ENCODE measurements at places on chromosomes 6 and 20.

GRCh38 chr6:129605967-129606366 lies 104.0 kb downstream of the ARHGAP18 start:
- DNase-seq = no peak

DNA sequence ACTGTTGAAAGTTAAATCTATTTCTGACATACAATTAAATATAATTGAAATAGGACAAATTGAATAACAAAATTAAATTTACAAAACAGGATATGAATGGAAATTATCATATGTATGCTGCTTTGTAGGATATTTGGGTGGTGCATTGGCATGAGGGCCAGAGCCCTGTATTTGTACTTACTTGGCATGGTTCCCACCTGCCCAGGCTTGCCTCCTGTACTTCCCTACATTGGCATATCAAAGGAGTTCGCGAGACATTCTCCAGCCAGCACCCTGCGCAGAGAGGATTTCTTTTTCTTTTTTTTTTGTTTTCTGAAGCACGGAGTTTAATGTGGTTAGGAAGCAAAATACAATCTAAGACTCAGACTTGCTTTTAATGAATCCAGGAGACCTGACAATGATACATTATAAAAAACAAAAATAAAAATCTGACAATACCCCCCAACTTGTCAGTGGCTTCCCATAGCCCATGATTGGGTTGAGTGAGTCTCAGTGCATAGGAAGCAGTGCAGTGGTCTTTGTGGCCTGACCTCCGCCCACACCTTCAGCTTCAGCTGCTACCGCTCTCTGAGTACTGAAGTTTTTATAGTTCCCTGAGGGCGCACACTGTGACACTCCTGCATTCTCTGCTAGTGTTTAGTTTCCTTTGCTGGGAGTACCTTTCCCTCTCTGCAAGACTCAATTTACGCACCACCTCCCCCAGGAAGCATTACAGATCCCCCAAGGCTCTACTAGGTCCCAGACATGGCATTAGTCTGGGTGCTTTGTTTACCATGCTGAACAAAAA lies 440.8 kb downstream of the UTRN start:
- DNase-seq = no peak

- no peak for DNase-seq
These were observed 3.0 kb downstream of the DEFB115 start for GRCh38 chr20:31260326-31260932.

DNA sequence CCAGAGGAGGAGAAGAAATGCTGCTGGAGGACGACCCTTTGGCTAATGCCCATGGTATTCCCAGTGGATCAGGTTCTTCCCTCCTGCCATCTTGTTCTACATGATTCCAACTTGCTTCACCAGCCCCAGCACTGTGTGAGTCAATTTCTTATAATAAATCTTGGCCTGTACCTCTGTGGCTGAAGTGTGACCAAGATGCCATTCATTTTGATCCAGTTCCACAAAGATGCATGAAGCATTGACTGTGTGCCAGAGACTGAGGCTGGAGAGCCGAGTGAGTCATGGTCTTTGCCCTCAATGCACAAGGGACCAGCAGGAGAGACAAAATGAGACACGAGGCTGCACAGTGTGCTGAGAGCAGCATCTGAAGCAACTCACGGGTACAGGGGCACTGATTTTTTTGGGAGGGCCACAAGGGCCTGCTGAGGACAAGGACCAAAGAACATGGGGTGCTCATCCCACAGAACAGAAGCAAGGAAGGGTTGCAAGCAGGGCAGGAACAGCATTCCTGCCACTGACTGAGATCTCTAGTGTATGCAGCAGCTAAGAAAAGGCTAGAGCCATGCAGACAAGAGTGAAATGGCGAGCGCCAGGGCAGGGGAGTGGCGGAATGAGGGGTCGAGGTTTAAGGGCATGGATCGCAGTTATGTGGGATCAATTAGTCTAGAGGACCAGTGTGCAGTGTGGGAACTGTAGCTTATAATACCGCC lies 207.0 kb downstream of the THBS2 start:
- no peak for DNase-seq

DNA sequence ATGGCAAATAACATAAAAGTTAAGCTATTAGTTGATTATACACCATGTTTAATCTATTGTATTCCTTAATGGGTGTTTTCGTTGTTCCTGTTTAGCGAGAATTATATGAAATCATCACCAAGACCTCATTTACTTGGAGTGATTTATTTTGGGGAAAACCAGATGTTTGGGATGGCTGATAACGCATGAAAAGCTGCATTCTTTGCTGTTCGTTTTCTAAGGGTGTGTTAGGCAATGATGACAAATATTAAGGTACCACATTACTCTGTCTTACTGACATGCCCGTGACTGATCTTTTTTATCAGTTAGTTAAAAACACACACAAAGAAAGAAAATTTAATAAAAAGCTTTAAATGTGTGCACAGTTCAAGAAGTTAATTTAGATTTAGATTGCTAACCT lies 176.4 kb downstream of the ZFP64 start:
- DNase-seq = no peak

DNA sequence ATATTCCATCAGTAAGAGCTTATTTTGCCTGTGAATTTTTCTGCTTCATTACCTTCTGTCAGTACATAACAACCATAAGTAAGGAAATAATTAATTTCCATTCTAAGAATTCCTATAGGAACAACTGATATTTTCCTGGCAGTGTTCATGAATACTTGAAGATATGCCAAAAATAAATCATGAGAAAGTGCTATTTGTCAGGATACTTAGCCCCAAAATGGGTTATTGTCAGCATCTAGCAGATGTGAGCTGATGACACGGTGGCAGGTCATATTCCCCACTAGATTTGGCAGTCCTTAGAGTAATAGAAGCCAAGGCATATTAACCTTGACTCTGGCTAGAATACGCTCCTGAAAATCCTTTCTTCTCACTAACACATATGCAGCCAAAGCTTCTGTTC lies 43.2 kb upstream of the CRISP1 start:
- no peak for DNase-seq

GRCh38 chr20:44454306-44454963 lies 21.2 kb upstream of the TTPAL start:
- DNase-seq = no peak

DNA sequence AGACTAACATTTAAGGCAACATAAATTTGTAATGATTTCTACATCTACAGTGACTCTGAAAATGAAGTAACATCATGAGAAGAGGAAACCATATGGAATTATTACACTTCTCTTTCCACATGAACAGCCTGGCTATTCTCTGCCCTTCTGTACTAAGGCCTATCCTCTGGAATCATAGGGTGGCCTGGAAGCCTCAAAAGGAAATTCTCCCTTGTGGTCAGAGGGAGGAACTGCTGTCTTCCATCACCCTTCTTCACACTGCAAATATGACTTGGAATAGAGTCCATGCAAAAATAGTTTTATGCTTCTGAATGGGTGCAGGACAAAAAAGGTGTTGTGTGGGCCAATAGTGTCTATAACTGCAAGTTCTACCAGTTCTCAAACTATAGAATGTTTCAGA lies 44.6 kb upstream of the SH3BGRL2 start:
- no peak for DNase-seq

GRCh38 chr20:57247292-57247965 lies 19.0 kb downstream of the BMP7 start:
- DNase-seq = no peak

- no peak for DNase-seq
These were observed 70.6 kb downstream of the NUDT3 start for GRCh38 chr6:34321821-34322220.

- DNase-seq = no peak
These were observed 198.6 kb downstream of the BACH2 start for GRCh38 chr6:90098001-90098531.

DNA sequence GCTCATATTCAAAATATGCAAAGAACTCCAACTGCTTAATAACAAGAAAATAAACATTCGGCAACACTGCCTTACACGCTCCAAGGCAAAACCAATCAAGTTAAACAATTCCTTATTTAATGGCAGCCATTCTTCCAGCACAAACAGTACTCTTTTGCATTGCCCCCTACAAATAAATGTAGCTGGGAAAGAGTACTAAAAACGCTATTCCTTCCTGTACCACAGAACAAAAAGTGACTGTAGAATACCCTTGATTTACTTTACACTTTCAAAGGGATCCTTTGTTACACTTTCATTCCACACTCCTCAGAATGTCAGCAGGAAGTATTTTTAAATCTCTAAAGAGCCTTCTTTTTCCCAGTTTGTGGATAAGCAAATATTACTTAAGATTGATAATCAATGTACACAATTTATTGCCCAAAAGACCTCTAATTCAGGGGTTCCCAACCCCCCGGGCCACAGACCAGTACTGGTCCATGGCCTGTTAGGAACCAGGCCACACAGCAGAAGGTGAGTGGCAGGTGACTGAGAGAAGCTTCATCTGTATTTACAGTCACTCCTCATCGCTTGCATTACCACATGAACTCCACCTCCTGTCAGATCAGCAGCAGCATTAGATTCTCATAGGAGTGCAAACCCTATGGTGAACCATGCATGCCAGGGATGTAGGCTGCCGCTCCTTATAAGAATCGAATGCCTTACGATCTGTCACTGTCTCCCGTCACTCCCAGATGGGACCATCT lies 51.6 kb downstream of the MBOAT1 start:
- DNase-seq = no peak

DNA sequence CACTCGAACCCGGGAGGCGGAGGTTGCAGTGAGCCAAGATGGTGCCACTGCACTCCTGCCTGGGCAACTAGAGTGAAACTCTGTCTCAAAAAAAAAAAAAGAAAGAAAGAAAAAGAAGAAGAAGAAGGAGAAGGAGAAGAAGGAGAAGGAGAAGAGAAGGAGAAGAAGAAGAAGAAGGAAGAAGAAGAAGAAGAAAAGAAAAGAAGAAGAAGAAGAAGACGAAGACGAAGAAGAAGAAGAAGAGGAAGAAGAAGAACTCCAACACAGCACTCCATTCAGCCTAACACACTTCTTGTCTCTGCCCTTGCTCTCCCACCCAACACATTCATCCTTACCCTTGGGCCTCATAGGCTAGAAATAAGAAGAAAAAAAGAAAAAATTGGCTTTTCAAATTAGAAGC lies 6.9 kb downstream of the ZFP57 start:
- no peak for DNase-seq

DNA sequence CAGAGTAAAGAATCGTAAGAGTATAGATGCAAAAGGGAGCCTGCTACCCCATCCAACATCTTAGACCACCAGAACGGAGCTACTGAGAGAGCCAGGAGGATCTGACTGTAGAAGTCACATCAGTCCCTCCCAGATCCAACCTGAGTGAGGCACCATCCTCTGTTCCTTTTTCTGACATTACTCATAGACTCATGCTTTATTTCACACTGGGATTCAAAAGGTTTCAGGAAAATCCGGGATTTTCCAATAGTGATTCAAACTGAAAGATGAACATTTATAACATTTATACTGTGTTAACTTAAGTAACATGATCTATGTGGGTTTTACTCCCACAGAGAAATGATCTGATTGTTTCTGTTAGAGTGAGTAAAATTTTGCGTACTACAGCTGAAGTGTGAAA lies 868.6 kb upstream of the GJE1 start:
- no peak for DNase-seq

DNA sequence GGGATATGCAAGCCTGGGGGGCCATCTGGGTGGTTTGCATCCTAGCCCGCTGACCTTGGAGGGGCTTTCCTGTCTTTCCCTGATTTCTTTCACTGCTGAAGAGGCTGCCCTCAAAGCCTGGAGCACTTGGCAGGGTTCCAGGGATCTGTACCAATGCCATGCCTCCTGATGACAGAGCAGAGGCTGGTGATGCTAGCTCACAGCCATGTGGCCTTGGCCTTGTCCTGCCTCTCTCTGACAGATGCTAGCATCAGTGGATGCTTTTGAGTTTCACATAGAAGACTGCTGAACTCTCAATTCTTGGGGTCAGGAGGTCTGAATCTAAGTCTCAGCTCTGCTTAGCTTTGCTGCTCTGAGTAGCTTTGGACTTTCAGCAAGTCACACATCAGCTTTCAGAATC lies 21.9 kb upstream of the RREB1 start:
- no peak for DNase-seq

- DNase-seq = no peak
These were observed 77.0 kb downstream of the CDH4 start for GRCh38 chr20:61328911-61329558.

DNA sequence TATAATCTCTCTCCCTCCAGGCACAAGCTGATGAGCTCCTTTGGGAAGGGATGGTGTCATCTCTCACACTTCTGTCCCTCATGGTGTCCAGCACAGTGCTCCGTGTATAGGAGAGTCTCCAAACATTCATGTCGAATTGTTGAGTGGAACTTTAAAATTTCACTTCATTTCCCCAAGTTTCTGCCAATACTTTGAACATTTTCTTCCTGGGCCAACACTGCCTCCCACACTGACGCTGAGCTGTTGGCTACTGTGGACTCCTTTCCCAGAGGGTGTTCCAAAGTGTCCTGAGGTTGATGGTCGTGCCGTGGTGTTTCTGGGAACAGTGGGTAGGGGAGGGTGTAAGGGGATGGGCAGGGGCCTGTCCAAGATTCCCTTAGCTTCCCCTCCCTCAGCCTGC lies 122.7 kb downstream of the TIAM2 start:
- DNase-seq = no peak

- DNase-seq = no peak
These were observed 71.5 kb downstream of the LYRM2 start for GRCh38 chr6:89566930-89567629.

GRCh38 chr6:74447013-74447412 lies 751.0 kb downstream of the CD109 start:
- DNase-seq = no peak

GRCh38 chr6:89874438-89874837 lies 19.8 kb upstream of the GJA10 start:
- no peak for DNase-seq

GRCh38 chr6:19713411-19713810 lies 123.8 kb upstream of the ID4 start:
- DNase-seq = no peak

DNA sequence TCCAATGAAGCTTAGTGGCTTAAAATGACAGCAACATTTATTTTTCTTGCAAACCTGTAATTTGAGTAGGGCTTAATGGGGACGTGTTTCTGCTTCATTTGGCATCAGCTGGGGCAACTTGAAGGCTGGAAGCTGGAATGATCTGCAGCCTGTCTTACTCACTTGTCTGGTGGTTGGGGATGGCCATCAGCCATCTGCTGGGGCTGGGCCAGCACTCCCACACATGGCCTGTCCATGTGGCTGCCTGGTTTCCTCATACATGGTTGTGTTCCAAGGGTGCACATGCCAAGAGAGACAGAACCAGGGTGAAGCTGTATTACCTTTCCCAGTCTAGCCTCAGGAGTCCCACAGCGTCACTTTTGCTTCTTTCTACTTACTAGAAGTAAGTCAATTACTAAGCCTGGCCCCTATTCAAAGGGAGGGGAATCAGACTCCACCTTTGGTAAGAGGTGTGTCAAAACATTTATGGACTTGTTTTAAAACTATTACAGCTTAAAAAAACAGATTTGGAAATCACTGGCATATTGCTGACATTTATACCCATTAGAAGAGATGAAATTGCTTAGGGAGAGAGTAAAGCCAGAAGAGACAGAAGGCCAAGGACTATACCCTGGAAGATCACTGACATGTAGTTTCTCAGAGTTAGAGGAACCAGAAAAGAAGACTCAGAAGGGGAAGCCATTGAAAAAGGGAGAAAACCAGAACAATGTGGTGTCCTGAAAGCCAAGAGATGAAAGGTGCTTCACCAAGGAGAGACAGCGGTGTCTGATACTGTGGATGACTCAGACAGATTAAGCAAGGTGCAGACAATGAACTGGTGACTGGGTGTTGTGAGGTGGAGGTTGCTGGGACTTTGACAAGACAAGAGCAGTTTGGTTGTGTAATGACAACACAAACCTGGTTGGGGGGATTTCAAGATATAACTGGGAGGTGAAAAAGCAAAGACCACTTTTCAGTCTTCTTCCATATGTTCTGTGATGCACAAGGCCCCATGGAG lies 345.2 kb downstream of the GJA1 start:
- DNase-seq = no peak

GRCh38 chr20:5171064-5171789 lies 44.4 kb downstream of the CDS2 start:
- no peak for DNase-seq
